Femur (tissue), 1 donor: ENCODE measurements at places on chromosomes 3 and 15.

DNA sequence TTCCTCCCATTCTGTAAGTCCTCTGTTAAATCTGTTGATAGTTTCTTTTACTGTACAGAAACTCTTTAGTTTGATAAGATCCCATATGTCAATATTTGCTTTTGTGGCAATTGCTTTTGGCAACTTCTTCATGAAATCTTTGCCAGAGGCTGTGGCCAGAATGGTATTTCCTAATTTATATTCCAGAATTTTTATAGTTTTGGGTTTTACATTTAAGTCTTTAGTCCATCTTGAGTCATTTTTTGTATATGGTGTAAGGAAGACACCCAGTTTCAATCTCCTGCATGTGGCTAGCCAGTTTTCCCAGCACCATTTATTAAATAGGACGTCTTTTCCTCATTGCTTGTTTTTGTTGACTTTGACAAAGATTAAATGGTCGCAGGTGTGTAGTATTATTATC lies 372.4 kb upstream of the CADM2 start:
- no peak for DNase-seq

GRCh38 chr15:41483519-41483918 lies 10.2 kb upstream of the ITPKA start:
- DNase-seq = no peak

GRCh38 chr3:59341459-59341858 lies 291.6 kb upstream of the CFAP20DC start:
- peak; percentile 31 for DNase-seq

DNA sequence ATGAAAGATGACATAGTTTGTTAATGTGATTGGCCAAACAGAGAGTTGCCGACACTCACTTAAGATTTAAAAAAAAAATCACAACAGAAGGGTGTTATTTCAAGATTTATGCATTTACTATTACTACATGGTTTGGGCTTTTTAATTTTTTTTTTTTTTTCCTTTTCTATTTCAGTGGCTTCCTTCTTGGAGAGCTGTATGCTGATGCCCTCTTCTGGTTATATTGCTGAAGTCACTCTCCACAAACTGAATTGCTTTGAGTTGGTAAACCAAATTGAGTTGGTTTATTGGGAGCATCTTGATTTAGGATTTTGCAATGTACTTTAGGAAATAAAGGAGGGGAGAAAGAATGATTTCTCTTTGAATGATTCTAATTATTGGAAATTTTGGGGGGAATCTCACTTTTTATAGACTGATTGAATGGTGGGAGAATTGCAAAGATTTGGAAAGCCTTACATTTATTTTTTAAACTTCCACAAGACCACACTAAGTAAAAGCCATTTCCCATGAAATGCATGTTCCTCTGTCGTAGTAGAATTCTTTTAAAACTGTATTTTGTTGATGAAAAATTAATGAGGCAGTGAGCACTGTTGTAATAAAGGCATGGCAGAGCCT lies 186.6 kb upstream of the FEZF2 start:
- no peak for DNase-seq

DNA sequence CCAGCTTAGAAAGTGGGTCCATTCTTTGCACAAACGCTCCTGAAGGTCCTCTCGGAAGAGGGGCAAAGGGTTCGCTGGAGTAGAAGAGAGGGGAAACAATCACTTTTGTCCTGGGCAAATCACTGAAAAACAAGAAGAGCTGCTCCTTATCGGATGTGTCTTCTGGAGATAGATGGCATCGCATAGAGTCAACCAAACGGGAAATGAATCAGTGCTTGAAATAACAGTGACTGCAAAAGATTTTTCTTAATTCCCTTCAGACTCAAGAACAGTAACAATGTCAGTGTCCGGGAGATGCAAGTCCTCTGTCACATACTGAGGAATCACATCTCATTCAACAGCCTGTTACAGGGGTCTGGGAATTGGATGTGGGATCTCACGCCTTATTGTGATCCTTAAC lies 78.8 kb upstream of the PCSK6 start:
- DNase-seq = no peak

- no peak for DNase-seq
These were observed 1.9 kb upstream of the PLA1A start for GRCh38 chr3:119595639-119596334.

DNA sequence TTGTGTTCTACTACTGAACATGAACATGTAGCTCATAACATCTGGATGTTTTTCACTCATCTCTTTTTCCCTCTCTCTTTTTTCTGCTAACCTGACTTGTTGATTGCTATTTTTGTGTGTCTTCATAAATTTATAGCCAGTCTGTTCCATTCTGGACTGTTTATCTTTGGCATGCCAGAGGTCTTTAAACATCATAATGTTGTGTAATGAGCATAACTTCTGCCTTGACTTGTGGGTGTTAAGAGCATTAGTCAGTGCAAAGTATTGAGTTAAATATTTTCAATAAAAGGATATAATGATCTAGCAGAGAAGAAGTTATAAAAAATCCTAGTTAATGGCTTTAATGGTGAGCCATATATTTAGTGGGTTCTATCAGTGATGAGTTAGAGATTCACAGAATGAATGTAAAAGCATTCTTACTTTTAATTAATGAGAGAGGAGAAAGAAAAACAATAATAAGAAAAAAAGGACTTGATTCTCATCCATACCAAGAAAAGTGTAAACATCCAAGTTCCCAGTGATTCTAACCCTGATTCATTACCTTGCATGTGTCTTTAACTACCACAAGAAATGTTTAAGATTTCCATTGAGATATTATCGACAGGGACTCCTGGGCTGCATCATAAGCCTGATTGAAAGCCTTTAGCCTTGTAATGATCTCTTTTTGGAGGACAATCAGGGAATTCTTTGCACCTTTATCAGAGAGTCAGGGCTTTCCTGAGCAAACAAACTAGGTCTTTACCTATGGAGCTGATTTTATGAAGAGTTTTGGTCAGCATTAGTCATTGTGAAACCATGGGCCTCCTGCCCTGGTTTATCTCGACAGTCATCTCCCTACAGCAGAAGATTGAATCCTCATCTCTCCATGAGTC lies 22.9 kb downstream of the MITF start:
- DNase-seq = no peak

DNA sequence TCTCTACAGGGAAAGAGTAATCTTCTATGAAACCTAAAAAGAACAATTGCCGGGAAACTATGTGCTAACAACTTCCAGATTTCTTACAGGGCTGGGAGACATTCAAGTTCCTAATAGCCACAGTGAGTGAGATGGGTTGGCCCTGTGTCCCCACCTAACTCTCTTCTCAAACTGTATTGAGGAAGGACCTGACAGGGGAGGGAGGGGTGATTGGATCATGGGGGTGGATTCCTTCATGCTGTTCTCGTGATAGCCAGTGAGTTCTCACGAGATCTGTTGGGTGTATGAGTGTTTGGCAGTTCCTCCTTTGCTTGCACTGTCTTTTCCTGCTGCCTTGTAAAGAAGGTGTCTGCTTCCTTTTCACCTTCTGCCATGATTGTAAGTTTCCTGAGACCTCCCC lies 958.7 kb downstream of the AGBL1 start:
- DNase-seq = no peak
